Frontal cortex (tissue), 4 donors: ENCODE measurements at places on chromosomes 7 and 10. TPM values are rescaled to one million over a fixed set of nuclear protein-coding genes. Genes with fewer than 3 reads are reported as not detected.

DNA sequence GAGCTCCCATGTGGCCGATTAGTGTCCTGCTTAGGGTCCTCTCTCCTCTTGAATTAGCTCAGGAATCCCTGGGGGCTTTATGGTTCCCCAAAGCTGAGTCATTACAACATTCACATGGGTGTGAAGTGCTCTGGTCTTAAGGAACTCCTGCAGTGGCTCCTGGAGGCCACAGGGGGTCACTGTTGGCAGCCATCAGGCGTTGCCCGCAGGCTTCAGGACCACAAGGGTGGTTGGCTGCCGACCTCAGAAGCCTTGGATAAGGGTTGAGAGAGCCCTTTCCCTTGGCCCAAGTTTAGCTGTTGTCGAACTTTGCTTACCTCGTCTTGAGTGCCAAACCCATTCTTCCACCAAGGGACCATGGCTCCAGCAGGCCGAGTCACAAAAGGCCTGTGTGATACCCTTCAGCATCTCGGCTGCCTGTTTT is 61.7 kb downstream of the SH2D4B start:
- DNase-seq = peak; percentile 46

GRCh38 chr10:78689584-78689935 is 379.2 kb upstream of the ZMIZ1 start:
- no peak for DNase-seq

- no peak for DNase-seq
Observed at GRCh38 chr7:135466442-135467206, 43.3 kb downstream of the CNOT4 start.

GRCh38 chr7:123682690-123683089 is 27.0 kb downstream of the LMOD2 start:
- no peak for DNase-seq

- no peak for DNase-seq
Observed at GRCh38 chr7:114416129-114416990, 1.7 kb downstream of the FOXP2 start.

DNA sequence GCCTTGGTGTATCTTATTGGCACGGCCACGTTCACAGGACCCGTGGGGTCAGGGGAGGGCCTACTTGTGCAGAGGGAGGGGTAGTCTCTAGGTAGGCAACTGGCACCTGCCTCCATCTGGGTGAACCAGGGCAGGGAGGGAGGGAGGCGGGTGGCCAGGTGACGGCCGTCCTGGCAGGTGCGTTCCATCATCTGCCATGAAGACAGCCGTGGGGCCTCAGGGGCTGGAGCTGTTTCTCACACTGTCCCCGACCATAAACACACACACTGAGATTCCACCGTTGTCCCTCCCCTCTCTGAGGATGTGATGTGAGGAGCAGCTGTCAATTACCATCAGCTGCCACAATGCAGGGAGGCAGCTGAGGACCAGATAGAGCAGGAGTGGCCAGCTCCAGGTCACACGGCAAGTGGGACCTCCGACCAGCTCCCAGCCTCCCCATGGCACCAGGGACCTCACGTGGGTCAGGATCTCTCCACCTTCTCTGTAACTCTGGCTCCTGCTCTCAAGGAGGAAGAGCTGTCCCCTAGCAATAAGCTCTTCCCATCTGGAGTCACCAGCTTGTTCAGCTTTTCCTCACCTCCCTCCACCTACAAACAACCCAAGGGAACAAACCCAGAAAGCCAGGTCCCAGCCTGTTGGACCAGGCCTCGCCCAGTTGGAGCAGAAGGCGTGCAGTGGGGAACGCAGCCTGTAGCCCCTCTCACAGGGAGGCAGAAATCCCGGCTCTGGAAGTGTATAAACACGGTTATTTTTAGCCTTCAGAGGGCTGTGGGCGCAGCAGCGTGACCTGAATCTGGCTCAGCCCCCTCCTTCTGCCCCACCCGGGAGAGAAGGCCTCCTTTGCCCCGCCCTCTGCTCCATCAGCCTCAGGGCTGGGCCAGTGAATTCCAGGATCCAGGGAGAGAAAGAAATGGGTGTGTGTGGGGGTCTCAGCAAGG is 33.1 kb downstream of the ZMIZ1 start:
- DNase-seq = peak; percentile 68

DNA sequence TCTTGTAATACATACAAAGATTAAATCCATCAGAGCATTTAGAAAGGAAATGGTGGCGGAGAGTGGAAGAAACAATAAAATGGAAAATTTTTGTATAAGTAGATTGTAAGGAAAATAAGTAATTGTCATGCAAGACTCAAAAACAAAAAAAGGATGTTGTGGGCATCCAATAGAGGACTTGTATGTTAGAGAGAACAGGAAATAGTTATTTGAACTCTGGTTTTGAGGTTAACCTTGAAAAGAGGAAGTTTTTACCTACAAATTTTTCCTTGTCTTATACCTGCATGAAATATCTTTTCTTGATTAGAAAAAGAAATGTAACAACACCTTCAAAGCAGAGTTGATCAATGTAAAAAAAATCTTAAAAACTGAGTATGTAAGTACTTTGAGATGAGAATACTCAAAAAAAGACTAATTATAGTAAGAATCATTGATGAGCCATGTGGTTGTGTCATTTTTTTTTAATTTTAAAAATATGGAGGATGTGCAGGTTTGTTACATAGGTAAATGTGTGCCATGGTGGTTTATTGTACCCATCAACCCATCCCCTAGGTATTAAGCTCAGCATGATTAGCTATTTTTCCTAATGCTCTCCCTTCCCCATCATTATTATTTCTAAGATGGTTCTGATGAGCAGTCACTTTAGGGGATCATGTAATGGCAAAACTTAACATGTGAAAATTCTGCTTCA is 11.9 kb downstream of the TMEM106B start:
- no peak for DNase-seq

DNA sequence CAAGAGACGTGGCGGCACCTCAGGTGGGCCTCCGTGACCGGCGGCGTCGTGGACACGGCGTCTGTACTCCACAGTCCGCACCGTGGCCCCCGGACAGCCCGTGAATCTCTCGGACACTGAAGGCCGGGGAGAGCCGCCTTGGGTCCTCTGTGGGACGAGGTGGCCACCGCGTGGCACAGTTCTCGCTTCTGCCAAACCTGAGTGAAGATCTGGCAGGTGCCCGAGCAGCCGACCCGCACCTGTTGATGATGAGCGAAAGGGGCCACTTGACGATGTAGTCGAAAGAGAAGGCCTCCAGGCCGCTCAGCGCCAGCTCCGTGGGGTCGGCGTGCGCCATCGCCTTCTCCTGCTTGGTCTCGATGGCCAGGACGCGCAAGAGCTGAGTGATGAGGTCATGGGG is 8.5 kb upstream of the ADAM8 start:
- DNase-seq = no peak

Gene CAMK2B
- total RNA-seq = 99.5 TPM

Gene CLCN1
- total RNA-seq = under 0.01 TPM

Gene FKBP9
- 42.8 TPM for total RNA-seq
